ENCODE measurements at places on chromosomes 12 and 14.
A peak's percentile ranks its signal among the peaks of the same experiment; 100 is the strongest.

- no peak for DNase-seq
Observed at GRCh38 chr12:49541911-49542505, 3.2 kb downstream of the KCNH3 start.

GRCh38 chr14:32258336-32258993, 55.4 kb upstream of the RNU6-8 start:
- no peak for DNase-seq

- no peak for DNase-seq
Observed at GRCh38 chr14:20356422-20356821, 13.0 kb downstream of the PARP2 start.

GRCh38 chr12:106358396-106359241, 1.1 kb downstream of the POLR3B start:
- no peak for DNase-seq

DNA sequence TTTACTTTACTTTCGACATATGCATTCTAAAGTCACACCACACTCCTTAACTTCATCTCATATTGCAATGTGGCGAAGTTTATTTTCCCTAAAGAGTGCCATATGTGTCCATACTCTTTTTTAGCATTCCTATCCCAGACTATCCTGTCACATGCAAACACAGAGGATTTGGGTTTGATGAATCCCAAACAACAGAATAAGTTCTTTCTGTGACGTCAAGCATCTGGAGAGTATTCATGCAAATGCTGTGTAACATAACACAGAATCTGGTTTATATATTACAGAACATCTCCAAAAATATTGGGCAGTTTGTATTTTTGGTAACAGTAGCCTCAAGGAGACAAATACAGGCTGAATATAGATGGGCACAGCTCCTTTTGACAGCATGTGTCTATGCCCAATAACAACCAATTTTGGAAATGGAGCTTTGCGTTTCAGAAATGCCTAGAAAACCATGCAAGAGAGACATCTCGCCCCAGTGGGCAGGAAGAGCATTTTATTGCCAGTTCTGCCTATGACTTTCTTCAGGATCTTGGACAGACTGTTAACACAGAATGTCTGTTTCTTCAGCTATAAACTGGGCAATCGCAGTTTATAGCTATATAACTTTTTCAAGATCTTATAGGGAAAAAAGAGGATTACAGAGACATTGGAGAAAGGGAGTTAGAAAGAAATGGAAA, 190.8 kb downstream of the ADAMTS20 start:
- no peak for DNase-seq

- no peak for DNase-seq
Observed at GRCh38 chr12:106914796-106915634, 40.7 kb upstream of the TMEM263 start.

DNA sequence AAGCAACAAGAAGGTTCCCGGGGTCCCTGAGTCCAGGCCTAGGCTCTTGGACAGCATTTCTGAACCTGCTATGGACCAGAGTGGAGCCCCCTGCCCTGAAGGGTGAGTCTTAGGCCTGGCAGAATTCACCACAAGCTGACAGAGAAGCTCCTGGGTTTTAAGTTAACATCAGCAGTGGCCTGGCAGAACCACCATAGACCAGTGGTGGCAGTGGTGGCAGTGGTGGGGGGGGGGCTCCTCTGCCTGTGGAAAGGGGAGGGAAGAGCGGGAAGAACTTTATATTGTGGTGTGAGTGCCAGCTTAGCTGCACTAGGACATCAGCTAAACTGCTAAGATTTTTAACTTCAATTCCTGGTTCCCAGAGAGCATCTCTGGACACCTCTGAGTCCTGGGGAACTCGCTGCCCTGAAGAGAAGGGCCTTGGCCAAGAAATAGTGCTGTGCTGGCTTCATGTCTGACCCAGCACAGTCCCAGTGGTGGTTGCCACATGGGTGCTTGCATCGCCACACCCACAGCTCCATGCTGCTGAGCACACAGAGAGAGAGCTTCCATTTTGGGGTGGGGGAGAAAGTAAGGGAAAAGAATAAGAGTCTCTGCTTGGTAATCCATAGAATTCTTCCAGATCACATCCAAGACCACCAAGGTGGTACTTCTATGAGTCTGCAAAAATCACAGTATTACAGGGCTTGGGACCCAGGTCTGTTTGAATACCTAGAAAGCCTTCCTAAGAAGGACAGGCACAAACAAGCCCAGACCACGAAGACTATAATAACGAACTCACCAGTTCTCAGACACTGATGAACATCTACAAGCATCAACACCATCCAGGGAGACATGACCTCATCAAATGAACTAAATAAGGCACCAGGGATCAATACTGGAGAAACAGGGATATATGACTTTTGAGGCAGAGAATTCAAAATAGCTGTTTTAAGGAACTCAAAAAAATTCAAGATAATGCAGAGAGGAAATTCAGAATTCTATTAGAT, 20.4 kb upstream of the RNF212B start:
- DNase-seq = no peak

GRCh38 chr14:73695997-73696396, 18.2 kb downstream of the PNMA1 start:
- no peak for DNase-seq

- no peak for DNase-seq
Observed at GRCh38 chr12:95918194-95918993, 24.0 kb downstream of the CCDC38 start.

- DNase-seq = no peak
Observed at GRCh38 chr12:56082967-56083366, 3.0 kb downstream of the ERBB3 start.

DNA sequence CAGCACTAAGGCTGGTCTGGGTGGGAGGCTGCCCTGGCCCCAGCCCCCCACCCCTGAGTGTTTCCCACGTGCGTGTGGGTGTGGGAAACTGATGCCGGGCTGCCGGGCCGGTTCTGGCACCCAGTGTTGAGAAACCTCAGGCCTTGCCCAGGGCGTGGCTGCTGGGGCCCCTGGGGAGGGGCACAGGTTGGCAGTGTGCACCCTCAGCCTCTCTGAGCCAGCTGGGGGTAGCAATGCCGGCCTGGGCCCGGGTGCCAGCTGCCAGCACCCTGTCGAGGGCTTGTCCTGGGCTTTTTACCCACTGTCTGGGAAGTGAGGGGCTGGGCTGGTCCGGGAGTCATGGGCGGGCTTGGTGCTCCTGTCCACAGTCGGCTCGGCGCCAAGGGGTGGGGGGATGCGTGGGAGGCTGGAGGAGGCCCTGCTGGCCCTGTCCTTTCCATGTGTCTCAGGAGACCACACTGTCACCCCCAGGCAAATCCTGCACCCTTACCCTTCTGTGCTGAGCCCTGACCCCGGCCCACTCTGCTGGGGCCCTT, 15.7 kb downstream of the ASPG start:
- DNase-seq = peak; percentile 6

GRCh38 chr12:79658221-79658620, 32.5 kb downstream of the PAWR start:
- DNase-seq = no peak

DNA sequence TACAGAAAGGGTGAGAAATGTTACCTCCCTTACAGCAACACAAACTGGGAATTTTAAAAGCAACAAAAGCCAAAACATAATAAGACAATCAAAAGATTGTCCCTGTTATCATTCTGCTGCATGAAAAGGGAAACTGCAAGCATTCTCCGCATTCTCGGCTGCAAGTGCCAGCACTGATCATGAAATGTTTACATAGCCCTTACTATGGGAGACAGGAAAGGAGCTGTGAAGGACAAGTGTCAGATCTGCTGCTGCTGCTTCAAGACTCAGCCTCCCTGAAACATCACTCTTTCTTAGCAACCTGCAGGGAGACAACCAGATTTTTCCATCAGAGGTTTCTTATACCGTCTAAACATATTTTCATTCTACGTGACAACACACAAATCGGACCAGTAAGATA, 20.1 kb downstream of the DENND5B start:
- DNase-seq = no peak
